Epithelial cell of esophagus (primary cell): ENCODE measurements at places on chromosomes 5 and 9.

- DNase-seq = peak; percentile 84
Measured at GRCh38 chr9:91395553-91396471, 27.8 kb downstream of the NFIL3 start.

DNA sequence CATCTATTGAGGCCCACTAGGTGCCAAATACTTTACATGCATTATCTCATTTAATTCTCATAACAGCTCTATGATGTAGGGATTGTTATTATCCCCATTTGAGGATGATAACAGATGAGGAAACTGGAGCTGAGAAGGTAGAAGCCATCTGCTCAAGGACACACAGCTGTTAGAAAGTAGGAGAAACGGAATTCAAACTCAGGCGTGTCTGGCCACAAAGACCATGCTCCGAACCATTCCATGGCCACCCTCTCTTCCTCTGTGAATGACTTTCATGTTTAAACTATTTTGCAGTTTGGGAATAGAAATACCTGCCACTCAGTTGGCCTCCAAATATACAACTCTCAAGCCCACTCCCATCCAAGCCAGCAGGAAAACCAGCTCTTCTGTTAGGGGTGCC, 87.6 kb upstream of the ANKRD55 start:
- DNase-seq = no peak

- DNase-seq = no peak
Measured at GRCh38 chr9:123773783-123774182, 156.1 kb downstream of the DENND1A start.

DNA sequence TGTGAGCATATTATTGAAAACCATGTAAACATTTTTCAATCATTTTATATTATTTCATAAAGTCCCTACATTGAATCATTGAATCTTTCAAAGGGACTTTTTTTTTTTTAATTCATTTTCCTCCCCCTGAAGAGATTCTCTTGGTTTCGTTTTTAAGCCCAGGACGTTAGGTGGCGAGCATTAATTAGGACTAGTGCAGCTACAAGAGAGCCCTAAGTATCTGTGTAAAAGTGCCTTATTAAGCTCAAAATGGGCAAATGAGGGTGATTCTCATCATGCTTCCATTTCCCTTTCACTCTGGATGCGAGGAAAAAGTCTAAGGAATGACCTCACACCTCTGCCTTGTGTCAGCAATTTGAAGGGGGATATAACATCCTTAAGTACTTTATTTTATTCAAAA, 517.9 kb upstream of the ITGA1 start:
- no peak for DNase-seq

GRCh38 chr5:131375351-131375750, 111.5 kb downstream of the CDC42SE2 start:
- DNase-seq = no peak

- no peak for DNase-seq
Measured at GRCh38 chr9:113538701-113539430, 75.3 kb downstream of the RGS3 start.

GRCh38 chr5:98768960-98769209, 4.6 kb upstream of the RGMB start:
- no peak for DNase-seq

DNA sequence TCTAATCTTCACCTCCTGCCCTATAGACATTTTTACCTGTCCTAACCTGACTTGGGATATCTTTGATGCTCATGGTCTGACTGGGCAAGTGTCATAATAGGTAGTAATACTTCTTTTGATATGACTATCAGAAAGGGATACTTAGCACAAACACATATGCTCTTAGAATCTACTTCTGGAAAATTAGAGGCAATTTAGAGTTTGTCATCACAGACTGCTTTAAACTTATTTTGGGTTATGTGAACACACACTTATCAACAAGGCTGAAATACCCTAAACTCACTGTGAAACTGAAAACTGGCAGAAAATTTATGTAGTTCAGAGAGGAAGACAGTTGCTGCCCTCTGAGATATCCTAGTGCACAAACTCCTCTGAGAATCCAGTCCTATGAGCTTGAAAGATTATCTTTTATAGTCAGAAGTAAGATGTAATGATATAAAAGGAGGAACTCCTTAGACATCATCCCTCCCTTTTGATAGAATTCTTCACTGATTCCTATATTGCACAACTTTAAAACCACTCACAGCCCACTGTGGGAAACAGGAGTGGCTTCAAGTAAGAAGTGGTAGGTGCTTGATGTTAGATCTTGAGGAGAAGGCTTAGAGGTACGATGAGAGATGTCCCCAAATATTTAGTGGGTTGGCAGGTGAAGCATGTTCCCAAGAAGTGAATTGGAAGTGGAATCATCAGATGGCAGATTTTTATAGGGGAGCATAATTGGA, 273.3 kb downstream of the MAN2A1 start:
- no peak for DNase-seq

GRCh38 chr9:91933556-91934352, 16.3 kb downstream of the ROR2 start:
- DNase-seq = no peak

- no peak for DNase-seq
Measured at GRCh38 chr5:60544142-60544541, 155.8 kb downstream of the DEPDC1B start.

DNA sequence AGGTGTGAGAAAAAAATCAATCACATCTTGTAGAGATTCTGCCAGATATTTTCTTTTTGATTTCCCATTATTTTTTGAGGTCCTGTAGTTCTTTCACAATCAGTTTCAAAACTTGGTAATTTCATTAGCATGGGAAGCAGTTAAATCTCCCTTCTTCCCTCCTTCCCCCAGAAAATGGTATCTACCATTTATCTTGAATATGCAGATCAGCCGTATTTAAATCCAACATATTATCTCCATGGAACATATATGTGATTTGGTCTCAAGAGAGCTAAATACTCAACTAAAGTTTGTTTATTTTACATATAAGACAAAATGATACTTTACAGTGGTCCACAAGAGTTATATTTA, 1034.8 kb downstream of the CDH12 start:
- DNase-seq = no peak

GRCh38 chr9:35711501-35712428, 20.2 kb downstream of the TLN1 start:
- no peak for DNase-seq

- no peak for DNase-seq
Measured at GRCh38 chr9:88458716-88459465, 70.6 kb downstream of the SPIN1 start.

DNA sequence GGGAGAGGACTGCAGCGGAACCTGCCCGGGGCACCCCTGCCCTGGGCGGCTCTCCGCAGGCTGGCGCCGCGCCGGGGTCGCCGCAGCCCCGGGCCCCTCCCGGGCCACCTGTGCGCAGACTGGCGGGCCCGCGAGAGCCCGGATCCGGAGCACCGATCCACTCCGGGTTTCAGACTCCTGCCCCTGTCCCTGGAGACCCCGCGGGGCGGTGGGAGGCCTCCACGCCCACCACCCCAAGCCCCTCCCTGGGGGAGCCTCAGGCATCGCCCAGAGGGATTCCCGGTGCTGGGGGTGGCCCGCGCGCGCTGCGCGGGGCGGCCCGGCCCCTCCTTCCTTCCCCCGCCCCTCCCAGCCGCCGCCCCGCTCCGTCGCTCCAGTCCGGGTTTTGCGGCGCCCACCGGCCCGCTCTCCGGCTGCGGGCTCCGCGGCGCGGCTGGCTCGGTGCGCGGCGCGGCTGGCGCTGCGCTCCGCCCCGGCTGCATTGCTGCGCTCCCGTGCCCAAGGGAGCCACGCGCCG, at the start of gene UNC5A:
Gene UNC5A (plus strand): TSS at position 479 of the 517 bp plus-strand sequence. CDS start 192 bp downstream, outside the sequence.
- DNase-seq = peak; percentile 57

DNA sequence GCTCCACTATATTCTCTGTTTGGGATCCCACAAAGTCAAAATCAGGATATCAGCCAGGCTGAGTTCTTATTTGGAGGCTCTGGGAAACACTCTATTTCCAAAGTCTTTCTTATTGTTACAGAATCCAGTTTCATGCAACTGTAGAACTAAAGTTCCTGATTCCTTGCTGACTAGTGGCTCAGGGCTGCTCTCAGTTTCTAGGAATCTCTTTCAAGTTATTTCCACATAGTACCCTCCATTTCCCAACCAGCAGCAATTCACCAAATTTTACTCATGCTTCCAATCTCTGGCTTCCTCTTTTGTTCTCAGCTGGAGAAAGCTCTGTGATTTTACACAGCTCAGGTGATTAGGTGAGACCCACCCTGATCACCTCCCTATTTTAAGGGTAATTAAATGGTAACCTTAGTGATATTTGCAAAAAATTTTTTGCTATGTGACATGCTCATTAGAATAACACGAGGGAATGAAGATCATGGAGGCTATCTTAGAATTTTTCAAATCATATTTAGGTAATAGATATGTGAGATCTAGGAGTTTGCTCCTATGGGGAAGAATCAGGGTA, 794.9 kb upstream of the ARRDC3 start:
- peak; percentile 13 for DNase-seq

GRCh38 chr5:113181853-113182490, 205.4 kb downstream of the DCP2 start:
- DNase-seq = no peak

DNA sequence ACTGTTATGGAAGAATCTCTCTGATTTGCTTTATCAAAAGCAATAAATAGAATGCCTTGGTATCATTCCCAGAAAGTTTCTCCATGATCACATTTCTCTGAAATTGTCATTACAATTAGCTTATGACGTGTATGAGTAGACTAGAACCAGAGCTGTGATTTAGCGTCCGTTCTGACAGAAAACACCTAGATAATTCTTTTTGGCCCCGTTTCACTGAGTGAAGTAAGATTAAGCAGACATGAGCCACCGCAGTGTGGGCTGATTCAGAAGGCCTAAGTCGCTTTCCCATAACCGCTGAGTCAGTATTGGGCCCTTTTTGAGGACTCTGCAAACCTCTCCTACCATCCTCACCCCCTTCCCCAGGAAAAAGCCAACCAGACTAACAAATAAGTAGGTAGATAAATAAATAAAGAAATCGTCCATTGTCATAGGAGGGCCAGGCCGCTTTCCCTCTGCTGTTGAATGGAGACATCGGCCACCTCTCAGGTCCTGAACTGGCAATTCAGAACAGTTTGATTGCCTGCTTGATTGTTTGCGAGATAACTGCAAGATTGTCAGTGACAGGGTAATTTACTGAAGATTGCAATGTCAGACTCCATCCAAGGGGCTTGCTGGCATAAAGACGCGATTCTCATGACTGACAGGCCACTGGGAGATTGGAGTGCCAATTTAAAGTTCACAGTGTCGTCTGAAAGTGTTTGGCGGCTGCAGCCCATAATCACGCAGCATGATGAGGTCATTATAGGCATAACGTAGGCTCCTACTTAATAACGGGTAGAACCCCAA, 105.0 kb upstream of the WWC1 start:
- DNase-seq = no peak

DNA sequence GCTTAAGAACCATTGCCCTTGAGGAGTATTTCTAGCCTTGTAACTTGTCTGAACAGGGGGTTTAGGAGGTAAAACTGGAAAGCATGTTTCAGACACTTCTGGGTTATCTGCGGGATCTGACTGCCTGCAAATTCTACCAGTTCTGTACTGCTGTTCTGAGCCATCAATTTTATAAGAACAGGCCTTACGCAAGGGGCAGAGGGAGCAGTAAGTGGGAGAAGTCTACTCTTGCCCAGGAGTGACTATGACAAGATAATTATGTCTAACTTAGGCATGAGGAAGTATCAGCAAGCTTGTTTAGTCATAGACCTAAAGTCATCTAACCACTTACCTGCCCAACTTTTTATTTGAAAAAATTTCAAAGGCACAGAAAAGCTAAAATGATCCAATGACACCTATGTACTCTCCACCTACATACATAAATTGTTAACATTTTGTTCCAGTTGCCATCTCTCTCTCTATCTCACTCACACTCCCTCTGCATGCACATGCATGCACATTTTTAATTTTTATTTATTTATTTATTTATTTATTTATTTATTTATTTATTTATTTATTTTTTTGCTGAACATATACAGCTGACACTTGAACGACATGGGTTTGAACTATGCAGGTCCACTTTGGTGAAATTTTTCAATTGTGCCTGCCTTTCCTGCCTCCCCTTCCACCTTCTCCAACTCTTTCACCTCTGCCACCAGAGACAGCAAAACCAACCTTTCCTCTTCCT, 18.4 kb upstream of the DEPDC1B start:
- DNase-seq = peak; percentile 93

DNA sequence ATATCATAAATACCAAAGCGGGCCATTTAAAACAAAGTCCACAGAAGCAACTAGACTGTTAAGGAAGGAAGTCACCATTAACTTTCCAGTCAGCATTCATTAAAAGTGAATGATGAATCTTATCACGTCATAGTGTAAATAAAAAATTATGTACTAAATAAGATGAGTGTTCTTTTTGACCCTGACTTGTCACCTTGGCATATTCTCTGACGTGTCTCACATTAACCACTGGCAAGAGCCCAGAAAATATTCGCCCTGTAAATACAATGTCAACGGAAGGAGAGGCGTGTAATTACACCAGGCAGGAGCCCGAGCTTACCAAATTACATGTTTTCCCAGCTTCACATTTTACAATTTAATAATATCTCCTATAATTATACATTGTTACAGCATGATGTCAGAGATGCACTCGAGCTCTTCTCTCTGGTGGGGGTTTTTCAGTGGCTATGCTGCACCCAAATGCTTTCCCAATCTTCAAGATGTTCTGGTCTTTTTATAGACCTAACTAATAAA, 29.3 kb upstream of the UBE2QL1 start:
- peak; percentile 73 for DNase-seq
